ENCODE measurements at places on chromosomes 7 and 10.

DNA sequence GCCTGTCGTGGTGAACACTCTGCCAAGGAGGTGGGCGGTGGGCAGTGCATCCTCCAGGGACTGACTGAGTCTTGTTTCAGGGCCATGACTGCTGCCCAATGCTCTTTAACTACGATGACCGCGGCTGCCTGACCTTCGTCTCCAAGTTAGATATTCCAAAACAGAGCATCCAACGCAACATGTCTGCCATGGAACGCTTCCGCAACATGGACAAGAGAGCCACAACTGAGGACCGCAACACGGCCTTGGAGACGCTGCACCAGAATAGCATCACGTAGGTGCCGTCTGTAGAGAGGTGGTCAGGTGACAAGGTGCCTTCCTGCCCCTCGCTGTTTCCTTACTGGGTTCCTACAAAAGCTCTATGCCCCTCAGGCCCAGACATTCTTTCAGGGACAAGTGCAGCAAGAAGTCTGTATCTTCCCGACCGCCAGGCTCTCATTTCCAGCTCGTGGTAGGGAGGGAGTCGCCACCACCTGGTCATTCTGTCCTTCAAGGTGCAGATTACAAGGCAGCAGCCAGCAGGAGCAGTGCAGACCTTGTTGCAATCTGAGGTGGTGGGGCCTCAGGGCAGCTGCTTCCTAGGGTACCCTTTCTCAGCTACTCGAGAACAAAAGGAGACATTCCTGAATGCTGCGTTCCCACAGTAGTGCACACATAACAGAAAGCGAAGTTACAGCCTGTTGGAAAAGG lies 14.9 kb upstream of the ARPC1B start:
- DNase-seq = no peak

DNA sequence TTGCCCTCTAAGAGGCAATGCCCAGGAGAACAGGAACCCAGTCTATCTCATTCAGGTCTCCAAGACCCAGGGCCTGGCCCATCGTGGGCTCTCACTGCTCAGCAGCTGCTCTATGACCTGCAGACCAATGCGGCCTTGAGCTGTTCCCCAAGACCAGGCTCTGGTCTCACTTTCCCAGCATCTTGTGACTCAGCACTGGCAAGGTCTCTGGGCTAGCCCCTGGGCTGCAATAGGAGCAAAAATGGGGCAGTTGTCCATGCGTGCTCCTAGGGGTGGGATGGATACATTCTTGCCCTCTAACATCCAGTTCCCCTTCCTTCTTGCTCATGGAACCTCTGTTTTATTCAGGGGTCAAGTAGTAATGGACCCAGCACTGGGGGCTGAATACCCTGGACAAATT lies 13.5 kb downstream of the GCK start:
- DNase-seq = no peak

DNA sequence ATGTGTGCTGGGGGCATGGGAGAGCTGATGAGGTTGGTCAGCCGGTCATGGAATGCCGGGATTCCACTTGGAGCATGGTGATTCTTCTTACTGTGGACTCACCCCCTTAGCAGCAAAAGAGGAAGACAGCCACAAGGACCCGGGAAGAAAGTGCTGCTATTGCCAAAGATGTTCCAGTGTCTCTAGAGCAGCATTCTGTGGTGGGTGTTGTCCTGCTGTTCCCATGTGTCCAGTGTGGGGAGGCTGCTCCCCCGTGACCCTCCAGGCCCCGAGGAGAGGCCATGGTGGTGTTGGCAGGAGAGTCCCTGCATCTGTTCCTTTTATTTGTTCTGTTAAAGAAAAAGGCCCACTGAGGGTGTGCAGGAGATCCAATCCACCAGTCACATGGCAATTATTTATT lies 499.4 kb downstream of the RPS24 start:
- no peak for DNase-seq

DNA sequence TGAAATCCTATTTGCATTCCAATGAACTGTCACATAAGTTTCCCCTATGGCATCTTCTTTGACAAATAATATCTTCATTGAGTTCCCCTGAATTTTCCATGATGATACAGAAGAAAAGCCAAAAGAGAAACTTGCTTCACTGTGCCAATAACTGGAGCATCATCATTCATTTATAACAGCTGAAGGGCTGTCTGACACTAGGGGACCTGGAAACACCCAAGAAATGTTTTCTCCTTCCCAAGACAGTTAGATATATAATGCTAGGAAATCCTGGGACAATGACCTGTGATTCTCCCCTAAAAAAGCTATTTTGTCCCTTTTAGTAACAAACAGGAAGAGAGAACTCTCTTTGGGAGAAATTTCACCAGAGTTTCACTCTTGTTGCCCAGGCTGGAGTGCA lies 133.6 kb downstream of the SEMA3C start:
- no peak for DNase-seq

GRCh38 chr7:96870934-96871333 lies 134.4 kb upstream of the DLX6 start:
- no peak for DNase-seq

DNA sequence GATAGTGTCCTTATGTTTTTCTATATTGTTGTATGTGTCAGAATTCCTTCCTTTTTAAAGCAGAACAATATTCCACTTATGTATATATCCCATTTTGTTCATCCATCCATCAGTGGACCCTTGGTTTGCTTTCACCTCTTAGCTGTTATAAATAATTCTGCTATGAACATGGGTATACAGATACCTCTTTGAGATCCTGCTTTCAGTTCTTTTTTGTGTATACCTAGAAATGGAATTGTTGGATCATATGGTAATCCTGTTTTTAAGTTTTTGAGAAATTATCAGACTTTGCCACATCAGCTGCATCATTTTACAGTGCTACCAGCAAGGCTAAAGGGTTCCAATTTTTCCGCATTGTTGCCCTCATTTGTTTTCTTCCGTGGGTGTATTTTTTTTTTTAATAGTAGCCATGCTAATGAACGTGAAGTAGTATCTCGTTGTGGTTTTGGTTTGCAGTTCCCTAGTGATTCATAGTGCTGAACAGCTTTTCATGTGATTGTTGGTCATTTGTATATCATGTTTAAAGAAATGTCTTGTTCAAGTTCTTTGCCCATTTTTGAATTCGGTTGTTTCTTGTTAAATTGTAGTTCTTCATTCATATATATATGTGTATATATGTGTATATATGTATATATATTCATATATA lies 87.8 kb downstream of the LCOR start:
- DNase-seq = peak; percentile 34

GRCh38 chr7:100574362-100575205 lies 884 bp upstream of the SAP25 start:
- DNase-seq = no peak

DNA sequence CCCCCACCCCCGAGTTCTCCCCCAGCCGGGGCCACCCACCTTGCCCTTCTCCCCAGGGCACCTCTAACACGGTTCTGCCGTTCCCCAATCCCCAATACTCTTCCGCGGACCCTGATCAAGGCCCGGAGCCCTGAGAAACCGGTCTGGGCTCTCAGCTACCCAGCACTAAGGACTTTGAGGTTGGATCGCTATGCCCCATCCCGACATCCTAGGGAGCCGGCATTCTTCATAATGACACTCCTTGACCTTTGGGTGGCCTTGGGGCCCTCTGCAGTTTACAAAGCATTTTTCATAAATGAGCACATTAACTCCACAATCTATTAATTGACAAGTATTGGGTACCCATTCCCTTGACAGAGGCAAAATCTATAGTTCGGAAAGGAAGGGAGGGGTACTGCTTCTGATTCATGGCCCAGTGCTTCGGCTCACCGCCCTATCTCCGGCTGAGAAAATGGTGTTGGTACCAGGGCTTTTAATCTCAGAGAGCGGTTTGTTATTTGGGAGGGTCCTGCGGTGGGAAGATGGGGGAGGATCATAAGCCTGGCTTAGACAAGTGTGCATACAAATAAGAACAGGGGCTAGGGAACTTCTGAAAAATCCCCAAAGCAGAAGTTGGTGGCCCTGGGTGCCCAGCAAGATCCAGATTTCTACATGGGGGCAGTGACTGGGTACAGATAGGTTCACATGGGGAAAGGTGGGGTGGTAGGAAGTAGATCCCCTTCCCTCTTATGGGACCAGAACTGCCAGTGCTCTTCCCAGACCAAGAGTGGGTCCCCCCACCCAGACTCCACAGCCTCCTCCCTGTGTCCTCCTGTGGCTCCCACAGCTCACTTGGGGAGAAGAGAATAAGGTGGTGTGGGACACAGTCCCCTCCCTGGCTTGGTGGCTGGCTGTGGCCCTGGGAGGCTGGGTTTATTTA lies 3.2 kb downstream of the IMPDH1 start:
- no peak for DNase-seq

- DNase-seq = no peak
These were observed 20.1 kb downstream of the HTRA1 start for GRCh38 chr10:122481296-122482056.

GRCh38 chr10:76306856-76307255 lies 875.4 kb downstream of the LRMDA start:
- DNase-seq = no peak

- no peak for DNase-seq
These were observed 81.1 kb downstream of the RUNDC3B start for GRCh38 chr7:87709258-87709657.

DNA sequence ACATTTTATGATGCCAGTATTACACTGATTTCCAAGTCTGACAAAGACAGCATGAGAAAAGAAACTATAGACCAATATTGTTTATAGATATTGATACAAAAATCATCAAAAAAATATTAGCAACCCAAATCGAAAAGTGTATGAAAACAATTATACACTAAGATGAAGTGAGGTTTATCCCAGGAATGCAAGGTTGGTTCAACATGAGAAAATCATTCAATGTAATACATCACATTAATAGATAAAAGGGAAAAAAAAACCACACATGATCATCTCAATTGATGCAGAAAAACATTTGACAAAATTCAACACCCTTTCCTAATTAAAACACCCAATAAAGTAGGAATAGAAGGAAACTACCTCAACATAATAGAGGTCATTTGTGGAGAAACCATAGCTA lies 153.9 kb downstream of the DNAJC1 start:
- DNase-seq = no peak

DNA sequence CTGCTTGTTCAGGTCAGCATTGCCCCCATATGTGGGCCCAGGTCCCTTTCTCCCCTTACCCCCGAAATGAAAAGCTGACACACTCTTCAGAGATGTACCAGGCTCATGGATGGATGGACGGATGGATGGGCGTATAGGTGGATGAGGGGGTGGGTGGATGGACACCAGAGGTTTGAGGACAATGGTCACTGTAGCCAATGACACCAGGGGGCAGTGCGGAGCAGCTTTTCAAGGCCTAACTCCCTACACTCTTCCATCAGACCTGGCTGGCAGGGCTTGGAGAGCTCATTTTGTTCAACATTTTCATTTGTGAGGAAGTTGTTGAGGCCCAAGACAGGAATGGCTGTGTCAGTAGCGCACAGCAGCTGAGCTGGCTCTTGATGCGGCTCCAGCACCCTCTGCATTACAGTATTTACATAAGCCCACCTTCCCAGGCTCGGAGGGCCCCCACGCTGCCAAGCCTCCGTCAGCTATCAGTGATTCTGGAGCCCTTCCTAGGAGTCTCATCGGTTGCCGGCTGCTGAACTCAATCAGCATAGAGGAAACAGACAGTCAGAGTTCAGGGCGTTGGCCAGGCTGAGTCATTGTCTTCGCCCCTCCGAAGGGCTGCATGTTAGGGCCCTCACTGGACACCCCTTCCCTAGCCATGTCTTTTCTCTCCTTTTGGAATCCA lies 11.6 kb upstream of the FFAR4 start:
- DNase-seq = peak; percentile 79

DNA sequence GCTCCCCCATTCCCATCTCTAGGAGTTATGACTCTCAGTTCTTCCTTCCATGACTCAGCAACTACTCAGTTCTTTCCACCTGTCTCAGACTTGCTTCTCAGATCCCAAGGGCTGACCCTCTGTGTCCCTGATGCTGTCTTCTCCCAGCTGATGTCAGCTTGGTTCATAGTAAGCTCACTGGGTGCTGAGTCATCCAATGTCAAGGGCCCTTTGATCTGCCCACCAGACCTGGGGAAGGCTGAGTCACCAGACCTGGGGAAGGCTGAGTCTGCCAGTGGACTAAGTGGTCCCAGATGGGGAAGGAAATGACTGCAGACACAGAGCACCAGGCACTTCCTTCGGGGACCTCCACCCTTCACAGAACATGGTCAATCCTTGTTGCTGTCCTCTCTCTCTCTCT lies 76.1 kb upstream of the ZEB1 start:
- peak; percentile 100 for DNase-seq

GRCh38 chr10:15684768-15685167 lies 35.0 kb downstream of the ITGA8 start:
- no peak for DNase-seq

DNA sequence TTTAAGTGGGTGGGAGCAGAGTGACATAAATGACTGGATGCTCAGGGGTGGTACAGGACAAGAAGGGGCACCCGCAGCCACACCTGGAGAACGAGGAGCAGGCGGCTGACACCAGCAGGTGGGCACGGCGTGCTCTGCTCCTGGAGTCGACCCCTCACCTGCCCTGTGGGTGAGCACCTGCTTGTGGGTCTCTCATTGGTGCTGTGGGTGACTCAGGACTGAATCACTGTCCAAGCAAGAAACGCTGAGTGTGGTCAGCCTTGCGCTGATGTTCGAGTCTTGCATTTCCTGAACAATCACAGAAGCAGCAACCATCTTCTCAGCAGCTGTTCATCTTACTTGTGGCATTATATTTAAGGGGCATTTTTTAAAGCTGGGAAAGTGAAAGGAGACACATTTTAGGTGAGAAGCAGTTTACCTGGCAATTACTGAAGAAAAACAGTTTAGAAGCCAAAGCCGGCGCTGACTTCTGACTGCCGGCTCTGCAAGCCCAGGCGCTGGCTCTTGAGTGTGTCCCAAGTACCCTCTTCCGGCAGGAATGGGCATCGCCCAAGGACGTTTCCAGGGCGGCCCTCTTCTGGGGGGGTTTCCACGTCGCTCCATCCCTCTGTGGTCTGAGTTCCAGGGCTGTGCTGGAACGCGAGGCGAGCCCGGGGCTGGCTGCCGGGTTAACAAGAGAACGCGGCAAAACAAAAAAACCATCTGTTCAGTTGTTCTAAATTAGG lies 145.2 kb upstream of the PFKP start:
- no peak for DNase-seq
